ENCODE measurements at places on chromosomes 16 and 17.
A peak's percentile ranks its signal among the peaks of the same experiment; 100 is the strongest.

DNA sequence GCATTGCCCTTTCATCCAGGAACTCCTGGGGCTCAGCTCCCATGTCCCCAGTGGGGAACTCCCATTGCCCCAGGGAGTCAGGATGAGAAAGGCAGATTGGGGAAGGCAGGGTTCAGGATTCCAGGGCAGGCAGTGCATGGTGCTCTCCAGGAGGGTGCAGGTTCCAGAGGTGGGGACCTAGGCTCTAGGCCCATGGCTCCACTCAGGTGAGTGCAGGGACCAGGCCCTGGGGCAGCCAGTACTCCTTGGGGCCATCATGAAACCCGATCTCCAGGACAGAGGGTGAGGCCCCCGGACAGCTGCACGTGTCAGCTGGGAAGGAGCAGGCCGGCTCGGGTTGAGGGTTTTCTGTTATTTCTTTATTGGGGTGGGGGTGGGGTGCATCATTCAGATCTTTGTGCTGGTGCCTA, 1.3 kb upstream of the MTSS2 start:
- DNase-seq, result no peak

- no peak for DNase-seq
These were observed 902 bp downstream of the SCRN2 start for GRCh38 chr17:47840001-47840741.

- no peak for DNase-seq
These were observed 117.3 kb downstream of the ADCY9 start for GRCh38 chr16:3998793-3999478.

DNA sequence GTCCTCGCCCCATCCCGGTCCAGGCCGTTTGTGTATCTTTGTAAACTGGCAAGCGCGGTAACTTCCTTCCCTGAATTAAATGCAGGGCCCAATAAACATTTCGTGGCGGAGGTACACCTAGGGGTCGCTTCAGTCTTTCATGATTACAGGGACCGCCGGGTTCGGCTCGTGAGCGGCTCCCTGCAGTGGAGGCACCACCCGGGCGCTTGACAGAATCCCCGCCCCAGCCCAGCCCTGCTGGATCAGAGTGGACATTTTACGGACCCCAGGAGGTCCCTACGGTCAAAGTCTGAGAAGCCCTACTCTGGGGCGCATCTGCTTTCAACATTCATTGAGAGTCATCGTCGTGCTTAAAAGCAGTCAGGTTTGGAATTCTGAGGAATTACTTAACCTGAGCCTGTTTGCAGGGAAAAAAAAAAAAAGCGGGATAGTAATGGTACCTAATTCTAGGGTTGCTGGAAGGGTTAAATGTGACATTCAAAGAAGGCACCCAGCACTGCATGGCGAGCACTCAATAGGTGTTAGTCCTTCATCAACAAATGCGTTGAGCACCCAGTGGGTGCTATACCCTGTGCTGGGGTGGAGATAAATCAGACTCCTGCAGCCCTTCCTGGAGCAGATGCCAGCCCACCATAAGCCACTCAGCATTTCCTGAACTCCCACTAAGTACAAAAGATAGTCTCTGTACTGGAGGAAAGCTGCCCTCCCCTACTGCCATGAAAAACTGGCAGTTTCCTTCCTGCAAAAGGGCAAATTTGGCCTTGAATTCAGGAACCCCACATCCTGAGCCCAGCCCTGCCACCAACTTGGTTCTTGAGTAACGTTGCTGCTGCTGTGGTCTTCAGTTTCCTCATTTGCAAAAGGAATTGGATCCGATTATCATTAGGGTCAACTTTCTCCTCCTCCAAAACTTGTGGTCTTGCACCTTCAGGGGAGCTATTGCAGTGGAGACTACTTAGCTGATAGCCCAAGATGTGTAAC, 658 bp upstream of the DUSP3 start:
- no peak for DNase-seq

DNA sequence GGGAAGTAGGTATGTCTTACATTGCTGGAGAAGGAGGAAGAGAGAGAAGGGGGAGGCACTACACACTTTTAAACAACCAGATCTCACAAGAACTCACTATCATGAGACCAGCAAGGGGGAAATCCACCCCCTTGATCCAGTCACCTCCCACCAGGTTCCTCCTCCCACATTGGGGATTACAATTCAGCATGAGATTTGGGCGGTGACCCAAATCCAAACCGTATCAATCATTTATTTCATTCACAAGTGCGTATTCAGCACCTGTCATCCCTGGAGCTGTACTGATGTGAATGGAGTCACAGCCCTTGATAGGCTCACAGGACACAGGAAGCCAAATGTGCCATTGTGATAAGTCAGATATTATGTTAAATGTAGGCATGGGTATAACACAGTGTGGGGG, 228.3 kb upstream of the HSBP1 start:
- no peak for DNase-seq

- no peak for DNase-seq
These were observed 10.9 kb upstream of the COL1A1 start for GRCh38 chr17:50212121-50212843.

DNA sequence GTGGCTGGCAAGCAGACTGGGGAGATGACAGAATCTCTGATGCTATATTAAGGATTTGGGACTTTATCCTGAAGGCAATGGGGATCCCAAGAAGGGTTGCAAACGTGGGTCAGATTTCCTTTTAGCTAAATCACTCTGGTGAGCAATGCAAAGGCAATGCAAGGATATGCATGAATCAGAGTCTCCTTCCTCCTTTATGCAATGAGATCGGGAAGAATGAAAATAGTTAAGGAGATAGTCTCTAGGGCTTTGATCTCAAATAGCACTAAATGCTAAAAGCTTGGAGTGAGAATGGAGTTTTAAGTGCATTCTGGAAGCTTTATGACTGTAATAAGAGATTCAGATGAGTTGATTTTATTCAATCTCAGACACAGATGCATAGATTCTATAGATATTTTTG, 27.2 kb upstream of the SHISA9 start:
- peak; percentile 75 for DNase-seq
